ENCODE measurements at places on chromosomes 12 and 14.

DNA sequence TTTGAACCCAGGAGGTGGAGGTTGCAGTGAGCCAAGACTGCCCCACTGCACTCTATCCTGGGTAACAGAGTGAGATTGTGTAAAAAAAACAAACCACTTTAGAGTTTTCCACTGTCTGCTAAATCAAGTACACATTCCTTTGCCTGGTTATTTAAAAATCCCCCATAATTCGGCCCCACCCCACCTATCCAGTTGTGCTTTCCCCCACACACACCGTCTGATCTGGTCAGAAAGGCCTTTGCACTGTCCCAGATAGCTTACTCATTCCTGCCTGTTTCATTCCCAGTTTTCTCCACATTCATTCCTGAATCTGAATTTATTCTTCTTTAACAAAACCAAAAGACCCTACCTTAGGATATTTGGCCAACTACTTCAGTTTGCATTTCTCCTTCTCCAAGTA, 29.5 kb downstream of the NINJ2 start:
- DNase-seq, result no peak

DNA sequence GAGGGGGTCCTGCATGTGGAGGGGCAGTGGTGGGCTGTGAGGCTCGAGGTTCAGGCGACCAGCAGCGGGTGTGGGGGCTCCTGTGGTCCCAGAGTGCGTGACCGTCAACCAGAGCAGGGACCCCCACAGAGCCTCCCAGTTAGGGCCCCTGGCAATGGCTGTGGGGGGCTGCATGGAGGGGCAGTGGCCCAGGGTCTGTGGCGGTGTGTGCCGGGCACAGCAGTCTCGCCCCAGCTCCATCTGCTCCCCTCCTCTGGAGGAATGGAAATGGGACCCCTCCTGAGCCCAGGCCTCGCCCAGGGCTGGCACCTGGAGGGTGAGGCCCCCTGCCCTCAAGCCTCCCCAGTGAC, 210.8 kb upstream of the C14orf180 start:
- no peak for DNase-seq

DNA sequence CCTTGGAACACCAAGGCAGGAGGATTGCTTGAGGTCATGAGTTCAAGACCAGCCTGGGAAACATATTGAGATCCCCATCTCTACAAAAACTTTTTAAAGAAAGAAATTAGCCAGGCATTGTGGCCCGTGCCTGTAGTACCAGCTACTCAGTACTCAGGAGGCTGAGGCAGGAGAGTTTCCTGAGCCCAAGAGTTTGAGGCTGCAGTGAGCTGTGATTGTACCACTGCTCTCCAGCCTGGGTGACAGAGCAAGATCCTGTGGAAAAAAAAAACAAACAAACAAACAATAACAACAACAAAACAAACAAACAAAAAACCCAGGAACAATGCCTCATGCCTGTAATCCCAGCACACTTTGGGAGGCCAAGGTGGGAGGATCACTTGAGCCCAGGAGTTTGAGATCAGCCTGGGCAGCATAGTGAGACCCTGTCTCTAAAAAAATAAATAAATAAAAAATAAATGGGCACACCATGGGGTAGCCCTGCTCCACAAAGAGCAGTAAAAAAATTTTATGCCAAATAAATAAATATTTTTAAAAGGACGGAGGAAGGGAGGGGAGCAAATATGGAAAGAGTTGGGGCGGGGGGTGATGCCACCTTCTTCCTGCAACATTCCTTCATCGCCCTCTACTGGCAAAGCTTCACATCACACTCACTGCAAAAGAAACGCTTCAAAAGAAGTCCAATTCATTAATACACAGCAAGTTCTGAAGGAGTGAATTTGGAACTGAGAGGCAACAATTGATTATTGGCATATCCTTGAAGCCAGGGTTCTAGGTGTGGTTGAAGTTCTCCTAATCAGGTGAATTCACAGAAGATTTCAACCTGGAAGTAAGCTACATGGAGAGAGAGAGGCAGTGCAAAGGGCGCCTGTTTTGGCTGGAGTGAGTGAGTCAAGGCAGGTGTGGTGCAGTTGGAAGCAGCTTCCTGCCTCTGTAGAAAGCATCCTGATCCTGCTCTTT, 8.8 kb upstream of the GNPTAB start:
- DNase-seq, result peak; percentile 49

- DNase-seq, result no peak
Observed at GRCh38 chr14:69226178-69226577, 33.8 kb upstream of the GALNT16 start.

- peak; percentile 91 for DNase-seq
Observed at GRCh38 chr12:62631471-62632410, 165.1 kb downstream of the MON2 start.

DNA sequence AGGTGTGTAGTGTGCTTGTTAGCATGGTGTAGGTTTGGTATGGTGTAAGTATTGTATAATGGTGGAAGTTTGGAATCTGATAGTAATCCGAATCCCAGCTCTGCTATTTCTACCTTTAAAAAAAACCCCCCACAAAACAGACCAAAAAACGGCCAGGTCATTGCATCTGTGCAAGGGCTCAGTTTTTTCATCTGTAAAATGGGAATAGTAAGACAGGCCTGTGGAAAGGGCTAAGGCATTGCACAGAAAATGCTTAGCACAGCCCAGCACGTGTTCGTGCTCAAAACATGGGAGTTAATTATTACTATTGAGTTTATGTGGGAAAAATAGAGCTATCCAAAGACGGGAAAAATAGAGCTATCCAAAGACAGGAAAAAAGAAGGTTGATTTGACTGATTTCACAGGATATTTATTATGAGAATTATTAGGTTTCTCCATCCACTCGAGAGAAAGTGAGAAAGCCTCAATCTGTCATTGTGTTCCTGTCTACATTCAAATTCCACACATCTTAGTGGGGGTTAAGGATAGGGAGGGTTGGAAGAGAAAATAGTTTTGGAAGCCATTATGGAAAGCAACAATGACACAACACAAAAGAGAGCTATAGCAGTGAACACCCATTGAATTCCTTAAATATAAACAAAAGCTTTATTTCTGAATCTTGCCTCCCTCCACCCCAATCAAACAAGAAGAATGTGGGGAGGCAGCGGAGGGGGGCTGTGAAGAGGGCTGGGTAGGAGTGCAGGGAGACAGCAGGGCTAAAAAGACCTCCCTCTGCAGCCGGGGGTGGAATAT, 126.8 kb upstream of the MAX start:
- no peak for DNase-seq

GRCh38 chr14:98945611-98946570, 326.1 kb downstream of the BCL11B start:
- no peak for DNase-seq

DNA sequence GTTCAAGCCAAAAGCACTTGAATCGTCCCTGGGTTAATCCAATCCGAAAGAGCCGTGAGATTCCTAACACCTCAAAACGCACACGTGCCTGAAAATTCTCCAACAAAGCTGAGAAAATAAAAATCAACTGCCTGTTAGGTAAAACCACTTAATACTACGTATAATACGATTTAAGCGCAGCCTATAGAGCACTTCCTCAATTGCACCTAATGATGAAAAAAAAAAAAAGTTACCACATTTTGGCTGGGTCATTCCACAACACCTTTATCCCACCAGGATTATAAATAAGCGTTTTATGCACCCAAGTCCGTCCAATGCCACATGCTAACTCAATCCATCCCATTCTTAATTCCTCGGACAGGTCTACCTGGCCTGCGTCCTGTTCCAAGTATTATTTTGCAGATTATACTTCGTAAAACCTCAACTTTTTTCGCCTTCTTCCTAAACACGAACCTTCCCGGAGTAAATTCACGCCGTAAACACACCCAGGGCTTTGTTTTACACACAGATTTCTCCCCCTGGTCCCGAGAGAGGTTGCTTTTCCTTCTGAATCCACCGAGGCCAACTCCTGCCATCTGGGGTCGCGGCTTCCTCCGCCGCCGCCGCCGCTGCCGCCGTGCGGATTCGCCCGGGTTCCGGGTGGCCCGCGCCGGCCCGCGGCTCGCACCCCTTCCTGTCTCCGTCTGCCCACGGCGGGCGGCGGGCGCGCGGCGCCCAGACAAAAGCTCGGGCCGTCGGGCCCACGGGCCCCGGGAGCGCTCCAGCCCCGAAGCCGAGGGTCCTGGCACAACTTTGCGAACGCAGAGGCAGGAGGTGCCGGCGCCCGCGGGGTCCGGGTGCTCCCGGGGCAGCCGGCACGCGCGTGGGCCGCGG, 66.2 kb downstream of the RNF34 start:
- DNase-seq, result peak; percentile 13

DNA sequence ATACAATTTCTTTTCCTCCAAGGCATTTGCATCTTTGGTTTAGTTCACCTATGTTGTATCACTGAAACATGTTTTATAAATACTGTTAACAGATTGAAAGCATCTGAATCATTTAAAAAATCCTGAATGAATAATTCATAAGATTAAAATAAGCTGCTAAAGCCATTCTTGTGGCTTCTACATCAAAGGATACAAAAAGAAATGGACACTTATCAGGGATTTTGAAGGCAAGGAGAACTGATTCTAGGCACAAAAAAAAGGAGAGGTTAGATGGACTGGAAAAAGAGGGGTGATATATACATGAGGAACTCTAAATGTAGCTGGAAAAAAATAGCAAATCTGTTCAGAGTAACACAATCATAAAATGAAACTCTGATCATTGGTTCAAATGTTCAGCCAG, 5.8 kb upstream of the OVCH1 start:
- no peak for DNase-seq

DNA sequence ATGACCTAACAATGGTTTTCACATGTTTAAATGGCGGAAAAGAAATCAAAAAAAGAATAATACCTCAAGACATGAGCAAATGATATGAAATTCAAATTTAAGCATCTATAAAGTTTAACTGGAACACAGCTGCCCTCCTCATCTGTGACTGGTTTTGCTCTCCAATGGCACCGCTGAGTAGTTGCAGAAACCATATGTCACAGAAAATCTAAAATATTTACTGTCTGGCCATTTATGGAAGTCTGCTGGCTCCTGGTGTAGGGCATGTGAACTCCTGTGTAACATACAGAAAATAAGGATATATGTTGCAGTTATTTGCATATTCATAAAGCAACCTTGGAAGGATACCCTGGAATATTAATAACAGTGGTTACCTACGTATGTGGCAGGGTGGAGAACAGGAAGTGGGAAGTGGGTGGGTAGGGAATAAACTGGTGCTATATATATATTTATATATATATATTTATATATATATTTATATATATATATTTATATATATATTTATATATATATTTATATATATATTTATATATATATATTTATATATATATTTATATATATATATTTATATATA, 48.4 kb downstream of the LTBP2 start:
- no peak for DNase-seq

GRCh38 chr12:685388-685787, 22.1 kb upstream of the NINJ2 start:
- no peak for DNase-seq

- DNase-seq, result no peak
Observed at GRCh38 chr14:74638066-74638465, 26.0 kb upstream of the LTBP2 start.

DNA sequence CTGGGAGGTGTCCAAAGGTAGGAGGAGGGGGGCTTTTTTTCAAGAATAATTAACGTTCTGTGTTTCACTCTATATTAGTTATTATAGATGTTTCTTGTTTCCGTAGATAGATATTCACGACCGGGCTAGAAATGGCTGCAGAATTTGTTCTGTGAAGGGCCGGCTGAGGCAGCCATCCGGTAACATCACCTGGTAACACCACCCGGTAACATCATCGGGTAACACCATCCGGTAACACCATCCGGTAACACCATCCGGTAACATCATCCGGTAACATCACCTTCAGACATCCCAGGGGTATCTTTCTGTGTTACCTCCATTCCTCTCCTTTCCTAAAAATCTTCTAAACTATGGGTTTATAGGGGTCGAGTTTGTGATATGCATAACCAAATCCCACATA, 1336.7 kb upstream of the TMEM132C start:
- DNase-seq, result no peak

- no peak for DNase-seq
Observed at GRCh38 chr12:131894981-131895639, 688 bp downstream of the ULK1 start.

- no peak for DNase-seq
Observed at GRCh38 chr14:76697246-76697905, 63.9 kb upstream of the VASH1 start.

DNA sequence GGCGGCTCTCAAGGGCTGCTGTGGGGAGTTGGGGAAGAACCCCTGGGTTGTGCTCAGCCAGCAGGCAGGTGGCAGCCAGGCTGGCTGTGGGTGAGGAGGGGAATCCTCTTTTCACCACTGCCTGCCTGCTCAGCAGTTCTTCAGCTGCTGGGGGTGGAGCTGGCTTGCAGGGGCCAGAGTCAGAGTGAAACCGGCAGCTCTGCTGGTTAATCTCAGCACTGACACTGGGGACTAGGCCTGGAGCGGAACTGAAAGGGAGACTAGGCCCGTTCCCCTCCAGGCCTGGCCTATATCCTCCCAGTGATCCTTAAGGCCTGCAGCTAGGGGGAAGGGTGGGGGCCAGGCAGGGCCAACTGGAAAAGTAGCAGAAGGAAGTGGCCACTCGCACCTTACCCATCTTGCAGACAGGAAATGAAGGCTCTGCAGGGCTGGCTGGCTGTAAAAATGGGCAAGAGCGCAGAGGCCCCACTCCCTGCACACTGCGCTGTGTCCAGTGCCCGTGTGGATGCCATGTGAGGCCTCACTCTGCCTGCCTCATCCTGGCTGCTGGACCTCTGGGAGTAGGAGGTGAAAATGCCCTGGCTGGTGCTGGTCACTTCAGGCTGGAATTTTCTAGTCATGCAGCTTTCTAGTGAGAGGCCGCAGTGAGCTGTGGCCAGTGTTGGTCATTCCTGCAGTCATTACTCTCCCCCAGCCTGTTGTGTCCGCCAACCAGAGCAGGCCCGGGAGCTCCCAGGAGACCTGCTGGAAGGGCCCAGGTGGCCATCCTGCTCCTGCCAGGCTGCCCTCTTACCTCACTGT, 39.4 kb downstream of the SH2B3 start:
- no peak for DNase-seq

DNA sequence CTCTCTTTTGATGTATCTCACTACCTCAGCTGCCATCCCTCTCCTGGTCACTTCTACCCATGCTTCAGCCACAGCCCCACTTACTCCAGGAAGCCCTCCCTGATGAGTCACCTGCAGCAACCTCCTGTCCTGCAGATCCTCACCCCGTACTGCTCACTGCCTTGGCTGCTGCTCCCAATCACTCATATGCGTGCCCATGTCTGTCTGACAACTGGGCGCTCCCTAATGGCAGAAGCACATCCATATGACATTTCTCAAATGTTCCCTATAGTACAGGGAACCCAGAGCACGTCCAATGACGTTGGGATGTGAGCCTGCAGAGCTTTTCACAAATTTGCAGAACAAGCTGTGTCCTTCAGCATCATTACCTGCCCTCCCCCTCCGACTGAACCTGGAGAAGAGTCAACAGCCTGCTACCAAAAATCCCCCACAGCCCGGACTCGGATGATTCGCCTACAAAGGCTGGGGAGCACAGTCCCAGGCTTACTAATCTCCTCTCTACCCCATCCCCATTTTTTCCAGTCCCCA, 90.0 kb downstream of the SINHCAF start:
- no peak for DNase-seq

DNA sequence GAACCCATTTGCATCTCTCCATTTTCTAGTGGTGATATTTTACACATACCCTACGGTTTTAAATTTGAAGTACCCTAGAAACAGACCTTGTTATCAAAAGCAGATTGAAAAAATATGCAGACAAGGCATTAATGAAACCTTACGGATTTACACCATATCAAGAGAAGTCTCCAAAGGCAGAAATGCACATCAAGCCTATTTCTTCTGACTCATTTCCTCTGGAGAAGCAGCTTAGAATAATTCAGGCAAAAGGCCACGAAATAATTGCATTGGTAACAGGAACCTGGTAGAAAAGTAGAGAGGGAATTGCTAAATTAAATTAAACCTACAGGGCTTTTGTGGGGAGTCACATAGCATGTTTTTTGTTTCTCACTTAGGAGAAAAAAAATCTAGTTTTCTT, 34.7 kb downstream of the KICS2 start:
- peak; percentile 20 for DNase-seq
